CD4-positive, alpha-beta T cell treated with Interleukin-4 for 4 hours (primary cell): ENCODE measurements at places on chromosomes 7 and 10.

DNA sequence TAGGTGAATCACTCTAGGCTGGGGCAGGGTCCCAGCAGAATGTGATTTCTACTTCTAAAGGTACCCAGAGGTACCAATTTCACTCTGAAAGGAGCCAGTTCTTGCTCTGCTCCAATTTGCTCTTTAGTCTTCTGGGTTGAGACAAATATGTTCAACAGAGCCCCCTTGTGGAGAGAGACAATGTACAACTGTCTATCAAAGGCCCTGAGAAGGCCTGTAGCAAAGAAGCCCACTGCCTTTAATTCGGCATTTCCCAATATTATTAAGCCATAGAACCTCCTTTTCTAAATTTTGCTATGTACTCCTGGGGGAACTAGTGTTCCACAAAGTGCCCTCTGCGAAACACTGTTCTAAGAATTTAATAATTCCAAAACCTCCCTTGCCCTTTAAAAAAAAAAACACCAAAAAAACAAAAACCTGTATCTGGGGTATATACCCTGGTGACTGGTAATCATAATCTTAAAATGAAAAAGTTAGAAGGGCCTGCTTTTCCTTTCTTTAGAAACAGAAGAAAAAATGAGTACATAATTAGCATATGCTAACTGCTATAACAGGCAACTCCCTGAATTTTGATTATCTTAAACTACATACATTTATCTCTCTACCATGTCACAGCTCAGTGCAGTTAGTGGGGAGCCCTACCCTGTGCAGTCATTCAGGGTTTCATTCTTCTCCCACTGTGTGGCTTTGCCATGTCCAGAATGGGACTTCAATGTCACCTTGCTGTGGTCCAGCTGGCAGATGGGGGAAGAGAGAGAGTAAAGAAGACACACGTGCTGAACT lies 160.9 kb upstream of the BMPER start:
- peak; percentile 8 for DNase-seq

DNA sequence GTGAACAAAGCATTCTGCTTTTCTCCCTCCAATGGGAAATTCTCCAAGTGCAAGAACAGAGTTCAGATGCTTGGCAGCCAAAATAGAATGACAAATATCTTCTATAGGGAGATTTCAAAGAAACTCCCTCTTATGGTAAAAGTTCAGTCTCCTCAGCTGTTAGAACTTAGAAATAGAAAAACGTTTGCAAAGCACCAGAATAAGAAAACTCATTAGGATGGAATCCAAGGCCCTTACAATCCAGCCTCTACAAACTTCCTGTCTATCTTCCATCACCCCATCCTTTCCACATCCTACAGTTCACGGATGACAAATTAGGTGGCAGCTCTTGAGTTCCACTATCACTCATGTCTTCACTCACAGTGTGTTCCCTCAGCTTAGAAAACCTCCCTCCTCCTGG lies 25.7 kb downstream of the FAM13C start:
- DNase-seq = no peak

DNA sequence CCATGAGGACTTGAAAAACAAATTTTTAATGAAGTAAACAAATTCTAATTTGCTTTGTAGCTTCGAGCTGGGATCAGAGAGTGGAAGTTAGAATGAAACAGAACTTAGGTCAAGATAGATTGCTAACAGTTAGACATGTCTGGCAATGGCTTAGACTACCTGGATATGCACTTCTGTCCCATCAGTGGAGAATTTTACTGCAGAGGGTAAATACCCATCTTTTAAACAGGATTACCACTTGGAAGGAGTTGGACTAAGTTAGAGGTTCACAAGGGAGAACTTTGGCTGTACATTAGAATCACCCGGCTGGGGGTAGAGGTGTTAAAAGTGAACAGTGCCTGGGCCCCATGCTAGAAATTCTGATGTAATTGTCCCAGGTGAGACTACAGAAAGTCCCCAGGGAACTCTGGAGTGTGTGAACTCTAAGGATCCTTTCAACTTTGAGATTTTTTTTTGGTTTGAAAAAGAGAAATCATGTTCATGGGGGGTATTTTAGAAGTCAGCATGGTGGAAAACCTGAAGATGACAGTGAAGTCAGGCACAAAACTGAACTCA lies 35.5 kb downstream of the ENTPD1 start:
- no peak for DNase-seq

DNA sequence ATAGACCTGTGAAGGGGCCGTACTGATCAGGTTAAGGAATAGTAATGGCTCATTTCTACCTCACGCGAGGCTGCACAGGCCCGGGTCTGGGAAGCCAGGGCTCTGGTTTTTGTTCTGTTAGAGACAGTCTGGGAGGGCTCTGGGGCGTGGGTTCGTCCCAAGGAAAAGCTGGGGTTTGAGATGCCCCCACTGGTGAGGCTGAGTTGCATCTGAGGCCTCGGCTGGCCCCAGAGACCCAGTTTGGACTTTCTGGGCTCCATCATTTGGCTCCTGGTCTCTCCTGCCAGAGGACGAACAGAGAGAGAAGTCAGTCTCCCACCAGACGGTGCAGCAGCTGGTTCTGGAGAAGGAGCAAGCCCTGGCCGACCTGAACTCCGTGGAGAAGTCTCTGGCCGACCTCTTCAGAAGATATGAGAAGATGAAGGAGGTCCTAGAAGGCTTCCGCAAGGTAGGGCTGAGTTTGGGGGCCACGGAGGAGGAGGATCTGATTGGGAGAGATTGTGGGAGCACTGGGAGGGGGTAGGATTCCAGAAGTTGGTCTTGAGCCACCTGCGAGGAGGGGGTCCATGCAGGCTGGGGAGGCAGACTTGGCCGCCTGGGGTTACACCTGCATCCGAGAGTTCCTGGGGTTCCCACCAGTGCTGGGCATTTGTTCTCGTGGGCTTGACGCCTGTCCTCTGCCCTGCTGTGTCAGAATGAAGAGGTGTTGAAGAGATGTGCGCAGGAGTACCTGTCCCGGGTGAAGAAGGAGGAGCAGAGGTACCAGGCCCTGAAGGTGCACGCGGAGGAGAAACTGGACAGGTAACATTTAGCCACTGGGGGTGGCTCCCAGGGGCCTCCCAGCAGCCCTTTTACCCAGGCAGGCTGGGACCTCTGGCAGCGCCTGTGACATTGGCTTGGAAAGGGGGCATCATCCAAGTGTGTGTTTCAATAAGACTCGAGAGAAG lies 22.5 kb upstream of the BTBD16 start:
- DNase-seq = no peak

- DNase-seq = no peak
These were observed 59.9 kb upstream of the GLCCI1 start for GRCh38 chr7:7908622-7909145.

DNA sequence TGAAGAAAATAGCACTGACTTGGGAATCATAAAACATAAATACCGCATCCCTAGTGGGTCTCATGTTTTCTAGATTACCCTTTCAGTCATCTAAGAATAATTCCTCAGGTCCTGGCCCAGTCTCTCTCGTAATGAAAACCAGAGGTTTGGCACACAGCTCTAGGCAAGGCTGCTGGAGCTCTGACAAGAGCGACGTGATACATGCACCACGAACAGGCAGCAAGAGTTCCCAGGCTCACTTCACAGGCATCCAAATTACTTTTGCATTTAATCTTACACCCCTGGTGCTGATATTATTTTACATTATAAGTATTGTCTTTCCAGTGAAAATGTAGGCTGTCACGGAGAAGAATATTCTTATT lies 105.2 kb downstream of the THSD7A start:
- DNase-seq = no peak

- no peak for DNase-seq
These were observed 10.4 kb downstream of the SYPL1 start for GRCh38 chr7:106101726-106102125.

- no peak for DNase-seq
These were observed 9.0 kb downstream of the CYP2W1 start for GRCh38 chr7:991729-992656.

DNA sequence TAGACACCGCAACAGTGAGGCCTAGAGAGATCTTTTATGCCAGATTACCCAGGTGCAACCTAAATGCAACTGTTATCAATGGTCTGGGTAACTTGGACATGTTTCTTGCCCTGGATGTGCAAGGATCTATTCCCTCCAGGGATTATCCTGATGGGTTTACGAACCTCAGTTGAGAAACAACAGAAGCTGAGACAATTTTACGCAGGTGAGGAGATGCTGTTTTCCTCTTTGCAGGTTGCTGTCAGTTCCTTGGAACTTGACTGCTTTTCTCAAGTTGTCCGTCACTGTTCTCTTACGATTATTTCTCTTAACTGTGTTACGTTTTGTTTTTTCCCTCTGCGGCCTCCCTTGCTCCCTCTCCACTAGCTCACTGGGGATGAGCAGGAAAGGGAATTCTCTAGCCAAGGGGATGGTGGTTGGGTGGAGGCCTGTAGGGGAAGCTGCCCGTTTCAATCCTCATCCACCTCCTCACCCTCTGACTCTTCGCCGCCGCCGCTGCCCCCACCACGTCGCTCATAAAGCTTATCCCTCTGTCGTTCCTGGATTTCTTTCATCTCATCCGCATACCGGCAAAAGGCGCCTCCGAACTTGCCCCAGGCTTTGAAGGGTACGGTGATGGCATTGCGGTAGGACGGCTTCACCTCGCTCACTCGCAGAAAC lies 1.2 kb downstream of the PURB start:
- no peak for DNase-seq

DNA sequence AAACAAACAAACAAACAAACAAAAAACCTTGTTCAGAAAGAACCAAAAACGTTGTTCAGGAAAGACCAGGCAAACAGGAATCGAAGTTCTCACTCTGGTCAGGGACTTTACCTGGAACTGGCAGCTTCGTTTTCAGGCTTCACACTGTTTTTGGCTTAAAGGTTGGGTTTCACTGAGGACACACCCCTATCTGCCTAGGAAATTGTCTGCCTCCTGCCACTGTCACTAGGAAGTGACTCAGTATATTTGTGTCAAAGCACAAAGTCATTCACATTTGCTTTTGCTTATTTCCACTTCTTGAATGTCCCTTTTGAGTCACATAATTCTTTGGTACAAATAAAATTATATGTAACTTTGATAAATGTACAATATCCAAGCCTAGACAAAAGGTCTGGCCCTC lies 37.9 kb downstream of the PNLIPRP3 start:
- DNase-seq = no peak

DNA sequence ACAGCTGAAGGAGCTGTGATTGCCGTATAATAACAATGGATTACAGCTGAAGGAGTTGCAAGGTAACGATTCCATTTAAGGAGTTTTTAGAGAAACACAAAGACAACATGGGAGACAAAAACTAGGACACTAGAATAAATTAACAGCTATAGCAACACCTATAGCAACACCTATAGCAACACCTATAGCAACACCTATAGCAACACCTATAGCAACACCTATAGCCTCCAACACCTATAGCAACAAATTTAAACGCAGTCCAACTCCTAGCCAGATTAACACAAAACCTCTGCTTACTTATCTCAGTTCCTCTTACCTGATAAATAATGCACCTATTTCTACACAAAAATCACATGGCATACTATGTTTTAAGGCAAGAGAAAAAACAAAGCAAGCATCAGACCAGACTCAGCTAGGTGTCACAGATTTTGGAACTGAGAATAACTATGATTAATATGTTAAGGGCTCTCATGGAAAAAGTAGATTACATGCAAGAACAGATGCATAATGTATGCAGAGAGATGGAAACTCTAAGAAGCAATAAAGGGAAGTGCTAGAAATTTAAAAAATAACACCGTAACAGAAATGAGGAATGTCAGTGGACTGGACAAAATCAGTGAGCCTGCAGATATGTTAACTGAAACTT lies 55.7 kb upstream of the SRPK2 start:
- DNase-seq = no peak

GRCh38 chr7:94366163-94366562 lies 28.5 kb upstream of the COL1A2 start:
- DNase-seq = no peak

DNA sequence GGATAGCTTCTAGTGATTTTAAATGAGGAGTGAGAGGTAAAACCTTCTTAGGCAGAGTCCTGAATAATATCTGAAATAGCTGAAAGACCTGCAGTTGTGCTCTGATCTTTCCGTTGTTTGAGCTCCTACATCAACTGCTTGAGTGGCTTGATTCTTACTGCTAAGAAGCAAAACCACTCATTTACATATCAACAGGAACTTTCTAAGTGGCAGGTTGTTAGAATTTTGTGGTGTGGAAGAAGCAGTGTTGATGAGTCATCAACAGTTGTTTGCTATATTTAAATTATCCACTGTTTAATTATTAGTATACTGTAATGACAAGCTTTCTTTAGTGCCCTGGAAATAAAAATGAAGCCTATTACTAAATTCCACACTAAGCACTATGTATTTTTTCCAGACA lies 689.5 kb downstream of the DNAJB9 start:
- DNase-seq = no peak

GRCh38 chr10:123257904-123258456 lies 103.8 kb downstream of the BUB3 start:
- no peak for DNase-seq

GRCh38 chr7:106862317-106863089 lies 2.6 kb upstream of the PIK3CG start:
- no peak for DNase-seq

GRCh38 chr7:112431803-112432202 lies 18.5 kb upstream of the IFRD1 start:
- DNase-seq = no peak

- peak; percentile 43 for DNase-seq
These were observed 6.9 kb downstream of the C10orf105 start for GRCh38 chr10:71712572-71713134.

- DNase-seq = no peak
These were observed 91.3 kb downstream of the KIAA1549 start for GRCh38 chr7:138889582-138890498.

GRCh38 chr7:30260246-30260768 lies 24.1 kb upstream of the ZNRF2 start:
- no peak for DNase-seq

DNA sequence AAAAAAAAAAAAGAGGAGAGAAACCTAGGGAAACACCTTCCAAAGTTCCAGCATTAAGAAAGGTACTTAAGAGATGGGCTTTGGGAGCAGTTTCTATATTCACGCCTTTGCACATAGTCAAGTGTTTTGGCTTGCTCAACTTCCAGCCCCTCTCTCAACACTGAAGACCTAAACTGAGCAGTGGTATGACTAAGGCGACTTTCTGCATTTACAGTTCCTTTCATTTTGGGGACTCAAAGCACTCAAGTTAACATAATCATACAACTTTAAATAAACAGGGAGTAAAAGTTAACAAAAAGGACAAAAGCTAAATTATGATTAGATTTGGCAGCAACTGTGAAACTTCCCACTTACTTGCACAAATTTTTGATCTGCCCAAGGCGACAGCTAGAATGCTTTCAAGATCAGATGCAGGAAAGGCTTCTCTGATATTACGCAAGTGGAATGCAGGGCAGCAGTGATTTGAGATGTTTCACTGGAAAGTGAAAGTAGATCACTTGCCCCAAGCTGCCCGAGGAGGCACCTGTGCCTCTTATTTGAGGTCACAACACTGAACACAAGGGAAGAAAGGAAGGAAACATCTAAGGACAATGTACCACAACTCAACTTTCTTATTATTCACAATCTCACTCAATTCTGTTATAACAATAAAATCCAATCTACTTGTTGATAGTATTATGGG lies 199.5 kb downstream of the SKAP2 start:
- DNase-seq = peak; percentile 34

- no peak for DNase-seq
These were observed 5.6 kb upstream of the ZNF518A start for GRCh38 chr10:96124230-96125141.
